HCT116 (cell line): ENCODE measurements at places on chromosomes 5 and 9. TPM values are rescaled to one million over a fixed set of nuclear protein-coding genes. Genes with fewer than 3 reads are reported as not detected.

DNA sequence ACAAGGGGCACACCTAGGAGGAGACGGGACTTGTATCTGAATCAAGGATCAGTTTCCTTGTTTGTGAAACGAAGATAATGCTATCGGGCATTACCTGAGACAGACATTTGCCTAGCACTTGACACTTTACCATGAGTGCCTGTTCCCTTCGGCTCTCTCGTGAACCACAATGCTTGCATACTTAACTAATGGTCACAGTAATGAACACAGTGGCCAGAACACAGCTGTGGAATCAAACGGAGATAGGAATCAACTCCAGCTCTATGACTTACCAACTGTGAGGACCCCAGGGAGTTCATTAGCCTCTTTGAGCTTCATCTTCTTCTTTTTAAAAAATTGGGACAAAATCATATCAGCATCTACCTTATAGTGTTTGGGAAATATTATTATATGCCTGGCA, 207.8 kb downstream of the DRD1 start:
- no peak overlapping the region for H3K4me3 ChIP-seq
- DNase-seq, result no peak
- H3K4me1 ChIP-seq, result no peaks in the 10 kb centered on the region
- H3K36me3 ChIP-seq, result no peaks in the 10 kb centered on the region

Gene GMCL2
- total RNA-seq, result not detected

DNA sequence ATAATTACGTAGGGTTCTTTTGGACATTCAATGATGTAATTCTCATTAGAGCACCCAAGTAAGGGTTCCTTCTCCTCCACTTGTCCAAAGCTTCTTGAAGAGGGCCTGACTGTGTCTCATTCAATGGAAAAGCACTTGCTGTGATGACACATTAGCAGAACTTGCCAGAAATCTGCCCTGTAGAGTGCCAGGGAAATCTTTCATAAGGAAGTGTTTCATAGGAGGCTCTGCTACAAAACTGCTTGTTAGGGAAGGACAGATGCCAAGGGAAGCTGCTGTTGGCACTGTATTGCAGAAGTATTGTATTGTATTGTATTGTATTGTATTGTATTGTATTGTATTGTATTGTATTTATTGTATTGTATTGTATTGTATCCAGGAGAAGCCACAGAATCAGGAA, 45.5 kb upstream of the MPDZ start:
- no peaks in the 10 kb centered on the region for H3K36me3 ChIP-seq
- H3K27me3 ChIP-seq, result no peaks in the 10 kb centered on the region
- H3K27ac ChIP-seq, result no peak overlapping the region
- no peak overlapping the region for H3K4me3 ChIP-seq
- DNase-seq, result no peak

GRCh38 chr9:112249277-112249676, 74.2 kb upstream of the SUSD1 start:
- no peaks in the 10 kb centered on the region for H3K4me1 ChIP-seq
- no peaks in the 10 kb centered on the region for H3K36me3 ChIP-seq
- no peak overlapping the region for H3K4me3 ChIP-seq
- DNase-seq, result no peak
- H3K27ac ChIP-seq, result no peak overlapping the region
- no peaks in the 10 kb centered on the region for H3K27me3 ChIP-seq

Gene NEURL1B
- 5.8 TPM for total RNA-seq

Gene ZNF883
- total RNA-seq, result not detected
